ENCODE measurements at places on chromosomes 13 and 19. TPM values are rescaled to one million over a fixed set of nuclear protein-coding genes. Genes with fewer than 3 reads are reported as not detected.

The PALM3 gene
- total RNA-seq: not detected

The SIGLECL1 gene
- not detected for total RNA-seq

The SLC6A16 gene
- total RNA-seq: under 0.01 TPM

The ZNF626 gene
- 14.7 TPM for total RNA-seq

- no peak for DNase-seq
Observed at GRCh38 chr19:27777242-27777641, 1435.7 kb downstream of the UQCRFS1 start.

DNA sequence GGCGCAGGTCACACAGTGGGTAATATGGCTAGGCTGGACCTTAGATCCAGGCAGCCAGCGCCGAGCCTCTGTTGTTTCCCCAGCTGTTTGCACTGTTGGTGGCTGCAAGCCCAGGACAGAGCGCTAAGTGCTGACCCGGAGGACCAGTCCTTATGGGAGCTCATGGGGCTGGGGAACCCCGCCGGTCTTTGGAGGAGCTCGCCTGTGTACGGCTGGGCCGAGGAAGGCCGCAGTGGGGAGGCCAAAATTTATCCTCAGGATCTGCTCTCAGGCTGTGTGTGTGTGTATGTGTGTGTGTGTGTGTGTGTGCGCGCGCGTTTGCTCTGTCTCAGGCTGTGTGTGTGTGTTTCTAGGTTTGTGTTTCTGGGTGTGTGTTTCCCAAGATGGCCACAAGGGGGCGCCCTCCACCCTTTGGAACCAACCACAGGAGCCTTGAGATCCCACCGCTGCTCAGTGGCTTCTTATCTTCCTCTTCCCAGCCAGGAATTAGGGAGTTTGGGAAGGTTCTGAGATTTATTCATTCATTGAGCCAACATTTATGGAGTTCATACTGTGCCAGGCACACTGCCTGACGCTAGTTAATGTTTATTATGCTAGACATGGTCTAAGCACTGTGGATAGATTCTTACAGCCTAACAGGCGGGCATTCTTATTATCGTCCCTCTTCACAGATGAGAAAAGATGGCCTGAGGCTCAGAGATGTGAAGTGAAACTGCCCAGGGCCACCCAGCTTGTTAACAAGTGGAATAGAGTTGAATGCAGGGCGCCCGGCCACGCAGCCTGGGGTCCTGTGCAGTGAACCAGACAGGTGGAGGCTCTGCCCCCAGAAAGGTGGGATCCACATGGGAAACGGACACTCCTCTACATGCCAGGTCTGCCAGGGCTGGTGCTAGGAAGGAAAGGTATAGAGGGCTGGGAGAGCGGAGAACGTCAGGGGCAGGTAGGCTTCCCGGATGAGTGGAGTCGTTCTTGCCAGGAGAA, 13.0 kb downstream of the PGLYRP1 start:
- peak; percentile 53 for DNase-seq

- no peak for DNase-seq
Observed at GRCh38 chr19:42288881-42289555, 12.9 kb upstream of the PRR19 start.

- no peak for DNase-seq
Observed at GRCh38 chr13:36362914-36363313, 16.7 kb upstream of the SPART start.

DNA sequence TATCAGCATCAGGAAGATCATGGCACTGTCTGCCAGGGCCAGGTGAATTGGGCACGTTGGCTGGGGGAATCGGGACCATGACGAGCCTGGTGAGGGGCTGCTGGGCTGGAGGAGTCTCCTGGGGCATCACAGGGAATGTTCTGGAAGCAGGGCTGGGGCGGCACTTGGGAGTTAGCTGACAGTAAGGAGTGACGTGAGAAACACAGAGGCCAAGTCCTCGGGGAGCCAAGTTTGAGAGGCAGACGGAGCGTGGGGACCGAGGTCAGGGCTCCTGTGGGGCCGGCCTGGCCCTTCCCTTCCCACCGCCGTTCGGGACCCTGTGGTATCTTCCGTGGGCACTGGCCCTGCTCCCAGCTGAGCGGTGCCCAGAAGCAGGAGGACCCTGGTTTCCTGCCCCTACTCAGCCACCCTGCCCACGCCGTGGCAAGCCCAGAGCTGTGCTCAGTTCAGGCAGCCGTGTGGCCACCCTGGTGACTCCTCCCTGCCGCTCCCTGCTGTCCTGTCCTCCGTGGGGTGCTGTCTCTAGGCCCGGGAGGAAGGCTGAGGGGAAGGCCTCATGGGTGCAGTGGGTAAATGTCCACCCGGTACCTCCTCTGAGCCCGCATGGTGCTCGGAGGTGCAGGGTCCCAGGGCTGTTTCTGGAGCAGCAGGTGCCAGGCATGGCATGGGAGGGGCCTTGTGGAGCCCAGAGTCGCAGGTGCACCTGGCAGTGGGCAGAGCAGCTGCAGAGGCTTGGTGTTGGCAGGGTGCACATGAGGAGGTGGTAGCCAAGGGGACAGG, 25.2 kb downstream of the CRTC1 start:
- DNase-seq: no peak

- DNase-seq: no peak
Observed at GRCh38 chr13:29733147-29733611, 117.2 kb downstream of the UBL3 start.

Data from bronchial epithelial cell (primary cell).